ENCODE measurements at places on chromosomes 6 and 20. TPM values are rescaled to one million over a fixed set of nuclear protein-coding genes. Genes with fewer than 3 reads are reported as not detected.

FABP7 gene
- polyA plus RNA-seq, result 27.7 TPM

ADGB gene
- polyA plus RNA-seq, result not detected

FAM83C gene
- not detected for polyA plus RNA-seq

BRD2 gene
- 102 TPM for polyA plus RNA-seq

TAGAP gene
- polyA plus RNA-seq, result not detected

VGLL2 gene
- polyA plus RNA-seq, result not detected

TFAP2C gene
- polyA plus RNA-seq, result not detected

PACRG gene
- 6.9 TPM for polyA plus RNA-seq

EMILIN3 gene
- 0.30 TPM for polyA plus RNA-seq

ATAT1 gene
- polyA plus RNA-seq, result 70.4 TPM

TMEM14A gene
- polyA plus RNA-seq, result 326 TPM

DNAH8 gene
- 0.07 TPM for polyA plus RNA-seq

OPN5 gene
- 0.44 TPM for polyA plus RNA-seq

NRSN1 gene
- 24.5 TPM for polyA plus RNA-seq

DEF6 gene
- 1.3 TPM for polyA plus RNA-seq

ASIP gene
- not detected for polyA plus RNA-seq

RAB32 gene
- polyA plus RNA-seq, result 0.42 TPM

SRSF6 gene
- 225 TPM for polyA plus RNA-seq

SLC44A4 gene
- 0.46 TPM for polyA plus RNA-seq

ERVFRD-1 gene
- polyA plus RNA-seq, result not detected

HAO1 gene
- polyA plus RNA-seq, result not detected

KIF3B gene
- polyA plus RNA-seq, result 53.0 TPM

FOXQ1 gene
- polyA plus RNA-seq, result not detected

TREML2 gene
- not detected for polyA plus RNA-seq

RNF182 gene
- 8.0 TPM for polyA plus RNA-seq

COL10A1 gene
- polyA plus RNA-seq, result not detected

BCAS4 gene
- 37.6 TPM for polyA plus RNA-seq

RBPJL gene
- not detected for polyA plus RNA-seq

MOG gene
- polyA plus RNA-seq, result not detected

PRL gene
- polyA plus RNA-seq, result not detected

CEP162 gene
- polyA plus RNA-seq, result 19.3 TPM

STMND1 gene
- polyA plus RNA-seq, result 0.59 TPM

IP6K3 gene
- polyA plus RNA-seq, result not detected

LY6G6C gene
- polyA plus RNA-seq, result 0.88 TPM

PLAGL1 gene
- polyA plus RNA-seq, result 22.3 TPM

NKAIN4 gene
- 11.2 TPM for polyA plus RNA-seq

SLC32A1 gene
- 40.0 TPM for polyA plus RNA-seq

SMIM28 gene
- polyA plus RNA-seq, result not detected

IRF4 gene
- polyA plus RNA-seq, result not detected

C6orf58 gene
- polyA plus RNA-seq, result 0.52 TPM

FAM50B gene
- polyA plus RNA-seq, result 0.79 TPM

MYL9 gene
- not detected for polyA plus RNA-seq

MOXD1 gene
- 14.7 TPM for polyA plus RNA-seq

GPLD1 gene
- 14.3 TPM for polyA plus RNA-seq

KCNB1 gene
- 3.6 TPM for polyA plus RNA-seq

EEF1A2 gene
- 208 TPM for polyA plus RNA-seq

APOM gene
- 4.4 TPM for polyA plus RNA-seq

SDC4 gene
- polyA plus RNA-seq, result not detected

CST2 gene
- not detected for polyA plus RNA-seq

FAM217A gene
- polyA plus RNA-seq, result not detected

NRN1 gene
- 4.4 TPM for polyA plus RNA-seq

CYP21A2 gene
- polyA plus RNA-seq, result 1.9 TPM

SLC17A3 gene
- polyA plus RNA-seq, result not detected

ADGRF1 gene
- not detected for polyA plus RNA-seq

HRH3 gene
- 2.8 TPM for polyA plus RNA-seq

HLA-DPA1 gene
- not detected for polyA plus RNA-seq

SDHAF4 gene
- polyA plus RNA-seq, result 28.2 TPM
